ENCODE measurements at places on chromosomes 16 and 17.

GRCh38 chr16:85425074-85425662, 188.0 kb upstream of the GSE1 start:
- no peak for DNase-seq

DNA sequence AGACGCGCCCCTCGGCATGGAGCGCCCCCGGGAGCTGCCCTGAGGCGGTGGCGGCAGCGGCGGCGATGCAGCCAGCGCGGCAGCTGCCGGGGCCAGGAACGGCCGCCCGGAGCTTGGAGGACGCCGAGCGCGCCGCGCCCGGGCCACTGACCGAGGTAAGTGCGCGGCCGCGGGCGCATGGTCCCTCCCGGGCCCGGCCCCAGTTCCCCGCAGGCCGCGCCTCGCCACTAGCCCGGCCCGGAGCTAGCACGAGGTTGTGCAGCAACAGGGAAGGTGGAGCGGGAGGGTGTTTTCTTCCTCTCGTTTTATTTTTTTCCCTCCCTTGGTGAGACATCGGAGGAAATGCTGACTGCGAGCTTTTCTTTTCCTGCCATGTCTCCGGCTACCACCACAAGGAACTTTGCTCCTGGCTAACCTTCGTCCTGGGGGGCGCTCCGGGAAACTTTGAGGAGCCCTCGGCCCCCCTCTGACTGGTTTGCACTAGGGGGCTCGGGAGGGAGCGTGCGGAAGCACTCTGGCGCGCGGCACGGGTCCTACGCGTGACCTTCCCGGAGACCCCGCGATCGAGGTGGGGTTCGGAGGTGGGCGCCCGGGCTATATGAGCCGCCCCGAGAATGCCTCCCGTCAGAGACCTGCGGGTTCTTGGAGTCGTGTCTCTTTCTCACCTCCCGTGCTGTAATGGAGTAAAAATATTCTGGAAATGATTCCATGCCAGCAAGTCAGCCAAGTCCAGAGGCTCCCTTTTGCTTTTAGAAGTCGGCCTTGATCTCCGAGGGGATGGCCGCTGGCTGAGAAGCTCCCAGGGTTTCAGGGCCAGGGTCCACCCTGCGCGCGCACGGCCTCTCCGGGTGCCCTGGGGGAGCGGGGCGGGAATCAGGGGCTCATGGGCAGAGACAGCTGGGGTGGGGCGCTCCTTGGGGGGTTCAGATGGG, 868 bp downstream of the KCNJ12 start:
- DNase-seq, result peak; percentile 37

DNA sequence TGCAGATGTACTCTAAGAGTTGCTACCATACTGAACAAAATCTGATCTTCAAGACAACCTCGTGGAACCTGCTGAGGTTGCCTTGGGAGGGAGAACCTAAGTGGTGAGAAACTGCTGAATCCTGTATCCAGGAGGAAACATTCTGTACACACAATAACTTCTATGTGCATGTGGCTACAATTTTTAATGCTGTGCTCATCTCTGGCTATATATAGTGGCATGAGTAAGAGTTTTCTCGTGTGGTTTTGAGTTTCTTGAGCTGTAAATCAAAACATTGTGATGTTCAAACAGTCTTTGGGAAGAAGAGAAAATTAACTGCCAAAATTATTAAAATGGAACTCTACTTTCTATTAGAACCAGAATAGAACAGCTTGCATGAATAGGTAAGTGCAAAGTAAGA, 206.8 kb downstream of the CA10 start:
- no peak for DNase-seq

- no peak for DNase-seq
Observed at GRCh38 chr17:74351552-74352210, 10.0 kb downstream of the BTBD17 start.

DNA sequence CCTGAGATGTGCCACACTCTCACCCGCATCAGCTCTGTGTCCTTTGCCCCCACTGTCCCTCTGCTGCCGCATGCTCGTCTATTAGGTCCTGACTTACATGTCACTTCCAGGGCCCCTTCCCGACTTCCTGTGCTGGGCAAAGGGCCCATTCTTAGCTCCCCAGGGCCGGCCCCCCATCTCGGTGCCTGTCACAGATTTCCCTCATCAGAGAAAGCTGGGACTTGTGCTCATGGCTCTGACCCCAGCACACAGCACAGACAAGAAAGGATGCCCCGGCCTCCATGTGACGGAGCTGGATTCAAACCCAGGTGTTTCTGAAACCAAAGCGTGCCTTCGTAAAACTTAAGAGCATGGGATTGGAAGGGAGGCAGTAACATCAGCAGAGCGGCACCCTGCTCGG, 5.9 kb upstream of the MAPK7 start:
- no peak for DNase-seq

DNA sequence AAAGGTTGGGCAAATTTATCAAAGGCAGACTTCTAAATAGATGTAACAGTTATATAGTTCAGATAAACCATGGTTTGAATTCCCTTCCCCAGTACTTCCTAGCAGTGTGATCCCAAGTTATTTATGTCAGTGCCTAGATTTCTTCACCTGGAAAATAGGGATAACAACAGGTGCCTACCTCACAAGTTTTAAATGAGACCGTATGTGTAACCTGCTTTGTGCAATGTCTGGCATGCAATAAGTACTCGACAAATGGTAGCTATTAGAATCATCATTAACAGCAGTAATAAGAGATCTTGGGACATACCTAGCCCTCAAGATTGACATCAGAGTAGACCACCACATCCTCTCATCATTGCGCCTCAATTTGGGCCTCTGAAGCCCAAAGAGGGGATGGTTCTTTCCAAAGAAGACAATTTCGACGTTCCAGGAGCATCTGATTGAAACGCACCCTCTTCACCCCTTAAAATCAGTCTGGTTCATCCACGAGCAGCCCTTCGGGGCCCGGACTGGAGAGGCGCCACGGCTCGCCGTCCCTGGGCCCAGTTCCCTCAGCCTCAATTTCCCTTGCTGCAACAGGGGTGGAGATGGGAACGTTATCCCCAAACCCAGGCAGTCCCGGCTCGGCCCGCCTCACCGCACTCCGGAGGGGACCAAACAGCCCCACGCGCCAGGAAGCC, 541 bp downstream of the ACACA start:
- peak; percentile 27 for DNase-seq

DNA sequence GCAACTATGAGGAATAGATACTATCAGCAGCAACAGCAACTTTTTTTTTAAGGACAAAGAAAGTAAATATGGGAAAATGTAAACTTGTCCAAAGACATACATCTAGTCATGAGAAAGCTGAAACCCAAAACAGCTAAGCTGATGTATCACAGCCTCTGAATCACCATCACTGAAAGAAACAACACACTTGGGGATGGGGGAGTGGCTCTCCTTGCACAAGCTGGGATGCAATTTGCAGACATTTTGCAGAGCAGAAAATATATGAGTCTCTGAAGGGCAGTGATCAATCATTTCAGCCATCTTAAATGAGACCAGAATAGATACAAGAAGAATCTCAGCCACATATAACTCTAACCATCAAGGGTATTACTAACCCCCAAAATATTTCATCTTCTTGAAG, 79.1 kb downstream of the GRIN2A start:
- DNase-seq, result peak; percentile 38

DNA sequence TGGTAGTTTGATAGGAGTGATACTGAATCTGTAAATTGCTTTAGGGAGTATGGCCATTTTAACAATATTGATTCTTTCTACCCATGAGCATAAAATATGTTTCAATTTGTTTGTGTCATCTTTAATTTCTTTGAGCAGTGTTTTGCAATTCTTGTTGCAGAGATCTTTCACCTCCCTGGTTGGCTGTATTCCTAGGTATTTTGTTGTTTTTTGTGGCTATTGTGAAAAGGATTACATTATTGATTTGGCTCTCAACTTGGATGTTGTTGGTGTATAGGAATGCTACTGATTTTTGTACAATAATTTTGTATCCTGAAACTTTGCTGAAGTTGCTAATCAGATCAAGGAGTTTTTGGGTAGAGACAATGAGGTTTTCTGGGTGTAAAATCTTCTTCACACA, 3.2 kb downstream of the KRTAP9-9 start:
- no peak for DNase-seq

DNA sequence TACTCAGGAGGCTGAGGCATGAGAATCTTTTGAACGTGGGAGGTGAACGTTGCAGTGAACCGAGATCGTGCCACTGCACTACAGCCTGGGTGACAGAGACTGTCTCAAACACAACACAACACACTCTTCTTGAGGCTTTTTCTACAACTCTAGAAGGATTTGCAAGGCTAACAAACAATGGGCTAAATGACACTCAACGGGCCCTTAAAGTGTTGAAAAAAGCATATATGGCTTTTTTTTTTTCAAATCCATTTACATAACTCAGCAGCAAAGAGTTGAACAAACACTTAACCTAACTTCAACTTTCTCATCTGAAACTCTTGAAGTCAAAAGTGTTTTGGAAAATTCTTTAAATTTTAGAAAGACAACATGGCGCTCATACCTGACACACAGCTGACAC, 22.3 kb downstream of the CDR2 start:
- DNase-seq, result no peak

DNA sequence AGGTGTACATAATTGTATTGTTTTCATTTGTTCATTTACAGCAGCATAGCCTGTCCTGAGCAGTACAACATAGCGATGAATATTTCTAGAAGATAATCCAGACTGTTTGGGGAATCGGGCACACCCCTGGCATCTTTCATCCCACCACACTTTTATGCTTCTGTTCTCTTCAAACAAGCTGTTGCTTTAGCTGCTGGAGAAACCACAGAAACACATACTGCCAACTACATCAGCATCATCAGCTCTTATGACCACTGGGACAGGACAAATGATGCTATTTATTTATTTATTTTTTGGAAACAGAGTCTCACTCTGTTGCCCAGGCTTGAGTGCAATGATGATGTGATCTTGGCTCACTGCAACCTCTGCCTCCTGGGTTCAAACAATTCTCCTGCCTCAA, 22.6 kb upstream of the HAPSTR1 start:
- peak; percentile 52 for DNase-seq

DNA sequence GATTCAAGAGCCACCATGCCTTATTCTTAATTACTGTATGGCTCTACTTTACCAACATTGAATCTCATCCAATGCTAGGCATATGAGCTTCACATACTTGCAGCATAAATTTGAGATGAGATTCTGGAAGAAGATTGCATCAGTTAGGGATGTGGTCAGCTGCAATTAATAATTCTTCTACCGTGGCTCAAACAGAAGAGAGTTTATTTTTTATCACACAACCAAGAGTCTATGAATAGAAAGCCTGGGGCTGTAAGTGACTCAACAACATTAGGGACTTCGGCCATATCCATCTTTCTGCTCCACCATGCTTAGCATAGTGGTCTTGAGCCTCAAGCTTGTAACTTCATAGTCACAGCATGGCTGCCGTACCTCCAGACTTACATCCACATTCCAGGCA, 179.4 kb upstream of the IRX6 start:
- DNase-seq, result no peak

GRCh38 chr17:21161498-21162393, 35.0 kb downstream of the DHRS7B start:
- peak; percentile 14 for DNase-seq

DNA sequence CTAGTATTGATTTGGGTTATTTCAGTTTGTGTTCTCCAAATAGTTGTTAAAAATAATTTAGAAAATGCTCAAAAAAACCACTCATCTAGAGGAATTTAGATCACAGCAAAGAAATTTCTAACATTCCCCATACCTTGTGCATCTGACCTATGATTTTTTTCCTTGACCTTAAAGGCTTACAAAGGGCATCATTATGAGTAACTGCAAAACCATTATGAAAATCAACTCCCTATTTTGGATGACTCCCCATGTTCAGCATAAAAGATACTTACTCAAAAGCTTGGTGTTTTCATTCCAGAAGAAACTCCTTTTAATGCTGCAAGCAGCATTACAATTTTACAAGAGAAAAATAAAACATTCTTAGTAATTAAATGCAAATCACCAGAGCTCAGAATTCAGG, 83.2 kb downstream of the GRIN2A start:
- no peak for DNase-seq

- DNase-seq, result peak; percentile 18
Observed at GRCh38 chr17:43917348-43918025, 10.2 kb upstream of the MPP2 start.

DNA sequence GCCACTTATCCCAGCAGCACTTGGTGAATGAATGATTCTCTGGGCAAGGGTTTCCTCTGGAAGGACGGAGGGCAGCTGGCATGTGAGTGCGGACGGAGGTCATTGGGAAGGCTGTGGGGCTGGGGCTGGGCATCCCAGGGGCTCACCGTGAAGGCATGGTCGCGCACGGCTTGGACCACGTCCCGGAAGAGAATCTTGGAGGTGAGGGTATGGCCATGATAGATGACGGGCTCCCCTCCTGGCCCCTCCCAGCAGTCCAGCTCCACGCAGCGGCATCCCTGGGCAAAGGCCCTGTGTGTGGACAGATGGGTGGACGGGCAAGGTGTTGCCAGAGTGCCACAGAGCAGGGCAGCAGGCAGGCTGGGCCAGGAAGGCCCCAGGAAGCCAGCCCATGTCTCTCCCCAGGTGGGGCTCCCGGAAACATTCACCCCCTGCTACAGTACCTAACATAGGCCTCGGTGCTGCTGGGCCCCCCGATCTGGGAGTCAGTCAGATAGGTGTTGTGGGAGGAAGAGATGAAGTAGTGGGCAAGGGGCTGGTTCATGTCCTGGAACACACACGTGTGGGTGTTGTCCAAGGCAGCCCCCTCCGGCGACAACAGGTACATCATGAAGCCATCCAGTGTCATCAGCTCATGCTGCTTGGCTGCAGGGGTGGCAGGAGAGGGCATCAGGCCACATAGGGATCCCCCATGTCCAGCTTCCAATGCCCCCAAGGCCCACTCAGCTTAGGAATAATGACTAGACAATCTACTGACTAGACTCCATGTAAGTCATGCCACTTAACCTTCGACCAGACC, 14.3 kb downstream of the PLCD3 start:
- DNase-seq, result no peak

DNA sequence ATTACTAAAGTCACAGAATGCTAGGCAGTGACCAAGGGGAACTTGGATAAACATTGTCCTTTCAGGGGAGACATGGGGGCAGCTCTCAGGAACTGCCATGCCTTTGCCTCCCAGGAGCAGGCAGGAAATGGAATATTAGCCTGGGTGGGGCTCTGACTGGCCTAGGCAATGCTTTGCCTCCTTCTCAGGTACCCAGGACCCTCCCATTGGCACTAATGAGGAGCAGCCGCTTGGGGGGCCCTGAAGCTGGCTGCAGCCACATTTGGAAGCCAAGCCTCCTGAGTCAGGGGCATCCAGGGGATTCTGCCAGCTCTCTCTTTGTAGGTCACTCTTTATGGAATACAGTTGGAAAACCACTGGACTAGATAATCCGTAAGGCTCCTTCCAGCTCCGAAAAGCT, 5.5 kb downstream of the CPSF4L start:
- DNase-seq, result no peak

GRCh38 chr16:56640076-56640475, 1.6 kb downstream of the MT1A start:
- no peak for DNase-seq
